ENCODE measurements at places on chromosomes 16 and 17.
A peak's percentile ranks its signal among the peaks of the same experiment; 100 is the strongest.

DNA sequence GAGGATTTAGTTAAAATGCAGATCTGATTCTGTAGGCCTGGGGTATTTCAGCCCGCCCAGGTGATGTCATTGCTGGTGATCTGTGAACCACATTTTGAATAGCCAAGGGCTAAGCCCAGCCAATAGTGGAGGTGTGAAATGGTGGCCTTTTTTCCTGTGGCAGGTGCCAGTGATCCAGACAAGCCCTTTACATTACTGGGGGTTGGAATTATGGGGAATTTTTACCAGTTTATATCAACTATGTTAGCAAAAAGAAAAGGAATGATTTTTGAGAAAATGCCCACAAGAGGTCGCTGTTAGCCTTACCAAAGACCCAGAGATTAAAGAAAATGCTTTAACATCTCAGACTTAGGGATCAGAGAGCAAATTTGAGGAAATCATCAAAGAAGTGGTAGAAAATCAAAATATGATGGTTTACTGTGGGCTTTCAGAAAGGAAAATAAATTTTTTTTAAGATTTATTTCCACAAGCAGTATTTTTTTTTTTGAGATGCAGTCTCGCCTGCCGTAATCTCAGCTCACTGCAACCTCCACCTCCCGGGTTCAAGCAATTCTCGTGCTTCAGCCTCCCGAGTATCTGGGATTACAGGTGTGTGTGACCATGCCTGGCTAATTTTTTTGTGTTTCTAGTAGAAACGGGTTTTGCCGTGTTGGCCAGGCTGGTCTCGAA, 3.9 kb downstream of the VPS35L start:
- no peak for DNase-seq

DNA sequence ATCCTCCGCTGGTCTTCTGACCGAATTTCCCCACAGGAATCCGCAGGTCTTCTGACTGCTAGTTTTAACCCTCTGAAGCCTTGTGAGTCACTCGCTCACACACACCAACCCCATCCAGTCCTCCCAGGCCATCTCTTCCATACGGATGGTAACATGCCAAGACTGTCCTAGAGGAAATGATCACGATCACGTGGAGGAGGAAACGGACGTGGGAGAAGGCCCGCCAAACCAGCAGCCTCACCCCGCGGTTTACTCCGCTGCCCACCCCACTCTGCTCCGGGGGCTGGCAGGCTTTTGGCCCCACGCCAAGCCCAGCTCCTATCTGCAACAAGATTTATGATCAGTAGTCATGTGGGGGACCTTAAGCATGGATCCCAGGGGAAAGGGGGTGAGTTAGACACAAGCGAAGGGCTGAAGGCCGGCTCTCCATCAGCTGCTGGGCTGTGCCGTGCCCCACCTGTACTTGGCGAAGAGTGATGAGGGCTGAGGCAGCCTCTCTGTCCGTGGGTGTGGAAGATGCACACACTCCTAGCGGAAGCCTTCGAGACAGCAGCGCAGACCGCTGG, 1.5 kb upstream of the FAAP100 start:
- no peak for DNase-seq

DNA sequence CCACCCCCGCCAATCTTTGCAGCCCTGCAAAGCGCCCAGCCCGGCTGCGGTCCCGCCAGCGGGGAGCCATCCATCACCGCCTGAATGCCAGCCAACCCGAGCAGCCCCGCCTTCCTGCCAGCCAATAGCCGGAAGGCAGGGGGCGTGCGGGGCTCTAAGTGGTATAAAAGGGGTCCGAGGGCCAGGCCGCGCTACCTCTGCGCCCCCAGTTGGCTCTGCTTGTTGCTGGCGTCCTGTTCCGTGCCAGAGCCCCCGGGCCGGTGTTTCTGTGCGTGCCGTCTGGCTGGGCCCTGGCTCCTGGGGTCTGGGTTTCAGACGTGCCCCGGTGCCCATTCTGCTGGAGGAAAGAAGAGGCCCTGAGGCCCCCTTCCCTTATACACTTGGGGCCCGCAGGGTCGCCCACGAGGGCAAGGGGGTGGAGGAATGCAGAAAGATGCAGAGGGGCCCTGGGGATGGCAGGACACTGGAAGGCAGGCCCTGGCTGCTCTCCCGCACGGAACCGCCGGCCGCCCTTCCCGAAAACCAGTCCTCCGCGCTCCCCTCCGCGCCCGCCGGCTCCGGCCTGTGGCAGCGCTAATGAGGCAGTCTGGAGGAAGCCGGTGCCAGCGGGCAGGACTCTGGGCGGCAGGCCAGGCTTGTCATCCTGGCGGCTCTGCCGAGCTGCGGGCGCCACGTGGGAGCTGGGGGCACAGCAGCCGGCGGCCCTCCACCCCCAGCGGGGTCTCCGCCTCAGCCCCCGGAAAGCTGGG, 14.0 kb downstream of the COPZ2 start:
- DNase-seq: peak; percentile 69

GRCh38 chr16:13733561-13733960, 186.4 kb upstream of the ERCC4 start:
- no peak for DNase-seq

DNA sequence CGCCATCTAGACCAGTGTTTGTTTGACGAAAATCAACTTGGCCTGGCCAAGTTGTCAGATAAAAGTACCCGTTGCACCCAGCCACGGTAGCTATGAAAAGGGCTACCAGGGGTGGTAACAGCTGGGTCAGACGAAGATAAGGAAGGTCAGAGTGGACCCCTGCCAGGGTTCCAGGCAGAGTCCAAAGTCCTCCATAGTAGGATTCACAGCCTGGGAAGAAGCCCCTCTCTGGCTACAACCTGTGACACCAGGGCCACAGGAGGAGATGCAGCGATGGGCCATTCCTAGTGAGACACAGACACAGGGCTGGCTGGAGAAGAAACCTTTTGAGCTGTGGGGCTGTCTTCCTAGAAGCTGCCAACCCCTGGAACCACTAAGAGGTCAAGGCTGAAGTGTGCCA, 39.3 kb downstream of the MEAK7 start:
- DNase-seq: peak; percentile 38

- DNase-seq: no peak
These were observed 27.5 kb downstream of the TMC7 start for GRCh38 chr16:19011169-19011731.

GRCh38 chr17:82961366-82962162, 117.8 kb upstream of the METRNL start:
- DNase-seq: no peak

DNA sequence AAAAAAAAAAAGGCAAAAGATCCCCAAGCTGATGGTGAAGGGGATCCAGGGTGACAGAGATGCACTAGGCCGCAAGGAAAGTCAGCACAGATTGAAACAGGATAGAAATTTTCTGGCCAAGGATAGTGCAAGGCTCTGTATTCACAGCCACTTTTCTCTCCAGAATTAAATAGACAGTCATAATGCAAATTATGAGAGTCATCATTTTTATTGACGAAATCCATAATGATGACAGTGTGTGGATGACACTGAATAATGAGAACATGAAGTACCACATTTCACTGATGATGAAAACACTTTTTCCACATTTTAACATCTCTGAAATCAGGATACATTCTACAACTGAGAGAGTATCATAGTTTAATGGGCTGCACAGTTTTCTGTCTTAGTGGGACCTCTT, 72.5 kb downstream of the CDYL2 start:
- DNase-seq: no peak

- no peak for DNase-seq
These were observed 98.1 kb downstream of the WSCD1 start for GRCh38 chr17:6168296-6168695.

DNA sequence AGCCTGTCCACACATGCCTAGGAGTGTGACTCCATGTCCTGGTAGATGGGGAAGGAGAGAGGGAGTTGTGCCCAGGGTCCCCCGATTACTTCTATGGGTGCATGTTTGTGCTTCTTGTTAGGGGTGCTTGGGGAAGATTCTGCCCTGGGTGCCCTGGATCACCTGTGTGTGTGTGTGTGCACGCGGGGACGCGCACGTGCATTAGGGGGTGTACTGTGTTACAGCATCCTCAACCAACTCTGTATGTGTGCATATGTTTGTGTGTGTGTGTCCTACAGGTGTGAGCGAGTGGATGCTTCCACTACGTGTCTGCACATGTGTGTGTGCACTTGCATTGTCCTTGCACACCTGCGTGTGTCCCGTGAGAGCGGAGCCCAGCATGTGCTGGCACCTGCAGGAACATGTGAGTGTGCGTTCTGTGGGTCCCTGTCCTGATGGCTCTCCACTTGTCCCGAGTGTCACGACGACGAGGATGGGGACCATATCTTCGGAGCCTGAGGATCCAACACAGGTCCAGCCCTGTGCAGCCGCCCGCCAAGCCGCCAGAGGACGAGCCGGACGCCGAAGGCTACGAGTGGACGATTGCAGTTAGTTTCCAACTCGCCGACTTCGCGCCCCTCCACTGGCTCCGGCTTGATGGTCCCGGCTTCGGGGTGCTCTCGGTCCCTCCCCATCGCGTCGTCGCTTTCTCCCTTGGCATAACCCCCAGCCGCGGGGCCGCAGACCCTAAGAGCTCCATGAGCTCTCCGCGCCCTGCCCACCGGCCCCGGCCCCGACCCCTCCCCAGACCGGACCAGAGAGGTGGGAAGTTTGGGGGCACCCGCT, 6.0 kb upstream of the TBC1D3B start:
- peak; percentile 85 for DNase-seq

DNA sequence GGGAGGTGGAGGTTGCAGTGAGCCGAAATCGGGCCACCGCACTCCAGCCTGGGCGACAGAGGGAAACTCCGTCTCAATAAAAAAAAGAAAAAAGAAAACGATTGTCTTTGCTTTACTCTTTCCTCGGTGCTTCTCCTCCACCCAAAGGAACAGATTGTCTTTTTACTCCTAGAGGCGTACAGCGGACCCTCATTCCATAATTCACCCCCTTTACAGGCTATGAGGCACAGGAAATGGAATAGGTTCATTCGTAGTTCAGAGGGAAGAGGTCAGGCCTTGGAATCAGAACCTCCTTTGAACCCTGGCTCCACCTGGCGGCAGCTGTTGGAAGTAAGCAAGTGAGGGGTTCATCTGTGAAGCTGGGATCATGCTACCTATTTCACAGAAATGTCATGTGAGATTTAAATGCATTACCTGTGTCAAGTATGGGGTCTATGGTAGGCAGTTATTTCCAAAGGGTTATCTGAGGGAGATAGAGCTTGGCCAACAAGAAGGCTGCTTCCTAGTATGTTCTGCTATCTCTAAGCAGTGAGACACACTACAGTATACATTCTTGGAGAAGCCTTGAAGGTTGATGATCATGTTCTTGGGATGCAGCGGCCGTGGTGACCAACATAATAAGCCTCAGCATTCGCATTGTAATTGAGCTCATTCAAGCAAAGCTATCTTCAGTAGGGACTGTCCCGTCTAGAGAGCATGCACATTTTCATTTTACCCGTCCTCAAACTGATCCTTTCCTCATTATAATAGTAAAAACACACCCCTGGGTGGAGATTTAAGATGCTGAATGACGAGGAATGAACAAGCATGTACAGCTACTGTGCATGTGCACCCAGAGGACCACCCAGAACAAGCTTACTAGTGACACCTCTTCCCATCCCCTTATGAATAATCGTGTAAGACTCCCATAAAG, 18.7 kb upstream of the ZNF689 start:
- DNase-seq: peak; percentile 98

DNA sequence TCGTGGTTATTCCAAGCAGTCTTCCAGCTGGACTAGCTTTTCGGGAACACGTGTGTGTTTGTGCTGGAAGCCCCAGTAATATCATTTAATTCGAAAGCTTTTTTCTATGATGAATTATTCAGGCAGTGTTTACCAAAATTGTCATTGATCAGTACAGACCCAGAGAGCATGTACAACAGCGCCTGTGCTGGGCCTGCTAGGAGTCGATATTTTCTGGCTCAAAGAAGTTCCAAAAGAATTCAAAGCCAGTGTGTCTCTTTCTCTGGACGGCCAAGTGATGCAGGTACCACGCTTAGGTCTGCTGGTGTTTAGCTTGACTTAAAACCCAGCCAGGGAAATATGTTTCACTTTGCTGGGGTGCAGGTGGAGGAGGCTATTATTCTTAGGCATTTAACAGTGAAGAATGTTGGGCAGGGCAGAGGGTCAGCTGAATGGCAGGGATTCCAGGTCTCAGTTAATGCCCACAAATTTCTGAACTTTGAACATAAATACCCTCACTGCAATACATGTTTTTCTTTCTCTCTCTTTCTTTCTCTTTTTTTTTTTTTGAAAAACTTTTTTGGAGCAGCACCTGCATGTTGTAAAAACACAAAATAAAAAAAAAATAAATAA, 401.3 kb downstream of the WWOX start:
- DNase-seq: no peak

- DNase-seq: no peak
These were observed 38.0 kb downstream of the ABCA6 start for GRCh38 chr17:69103557-69104233.

DNA sequence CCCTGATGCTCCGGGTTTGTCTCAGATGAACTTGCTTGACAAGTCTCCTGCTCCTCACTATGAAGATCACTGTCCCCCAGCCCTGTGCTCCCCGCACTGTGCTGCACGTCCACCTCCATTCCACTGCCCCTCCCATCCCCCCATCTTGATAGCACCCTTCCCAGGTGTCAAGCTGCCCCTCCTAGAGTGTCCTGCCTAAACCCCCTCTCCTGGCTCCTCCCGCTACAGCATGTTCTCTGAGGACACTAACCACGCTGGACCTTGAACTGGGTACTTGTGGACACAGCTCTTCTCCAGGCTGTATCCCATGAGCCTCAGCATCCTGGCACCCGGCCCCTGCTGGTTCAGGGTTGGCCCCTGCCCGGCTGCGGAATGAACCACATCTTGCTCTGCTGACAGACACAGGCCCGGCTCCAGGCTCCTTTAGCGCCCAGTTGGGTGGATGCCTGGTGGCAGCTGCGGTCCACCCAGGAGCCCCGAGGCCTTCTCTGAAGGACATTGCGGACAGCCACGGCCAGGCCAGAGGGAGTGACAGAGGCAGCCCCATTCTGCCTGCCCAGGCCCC, 18.5 kb downstream of the DEXI start:
- DNase-seq: no peak

GRCh38 chr16:78389009-78389498, 289.6 kb downstream of the WWOX start:
- no peak for DNase-seq

- no peak for DNase-seq
These were observed 14.9 kb downstream of the SNN start for GRCh38 chr16:11683145-11683544.

- no peak for DNase-seq
These were observed 594.4 kb downstream of the TOX3 start for GRCh38 chr16:51952500-51952899.
